ENCODE measurements at places on chromosomes 11 and 22.

GRCh38 chr22:27251563-27251962, 550.0 kb downstream of the MN1 start:
- peak; percentile 4 for DNase-seq

- peak; percentile 38 for DNase-seq
Measured at GRCh38 chr11:10770626-10771254, 19.7 kb downstream of the CTR9 start.

- DNase-seq = no peak
Measured at GRCh38 chr11:33777906-33778305, 3.6 kb upstream of the FBXO3 start.

- no peak for DNase-seq
Measured at GRCh38 chr11:72582206-72583176, 91.7 kb downstream of the PDE2A start.

- no peak for DNase-seq
Measured at GRCh38 chr11:28627690-28628255, 519.6 kb downstream of the METTL15 start.

GRCh38 chr11:24295360-24295759, 201.5 kb upstream of the LUZP2 start:
- DNase-seq = no peak

DNA sequence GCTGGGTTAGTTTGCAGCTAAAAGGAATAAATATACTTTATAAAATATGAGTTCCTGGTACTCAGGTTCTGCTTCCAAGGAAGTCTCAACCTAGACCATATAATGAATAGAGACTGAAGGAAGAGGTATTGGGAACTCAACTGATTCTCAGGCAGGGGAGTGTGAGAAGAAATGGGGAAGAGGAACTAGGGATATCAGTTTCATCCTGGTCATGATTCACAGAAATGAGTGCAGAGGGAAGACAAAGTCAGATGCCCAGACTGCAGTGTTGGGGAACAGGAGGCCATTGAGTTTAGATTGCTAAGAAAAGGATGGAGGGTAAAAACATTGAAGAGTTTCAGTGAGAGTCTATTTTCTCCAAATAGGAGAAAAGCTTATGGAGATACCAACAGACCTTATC, 28.8 kb downstream of the PLAAT5 start:
- no peak for DNase-seq

GRCh38 chr11:31822175-31822926, 11.2 kb upstream of the PAX6 start:
- no peak for DNase-seq

DNA sequence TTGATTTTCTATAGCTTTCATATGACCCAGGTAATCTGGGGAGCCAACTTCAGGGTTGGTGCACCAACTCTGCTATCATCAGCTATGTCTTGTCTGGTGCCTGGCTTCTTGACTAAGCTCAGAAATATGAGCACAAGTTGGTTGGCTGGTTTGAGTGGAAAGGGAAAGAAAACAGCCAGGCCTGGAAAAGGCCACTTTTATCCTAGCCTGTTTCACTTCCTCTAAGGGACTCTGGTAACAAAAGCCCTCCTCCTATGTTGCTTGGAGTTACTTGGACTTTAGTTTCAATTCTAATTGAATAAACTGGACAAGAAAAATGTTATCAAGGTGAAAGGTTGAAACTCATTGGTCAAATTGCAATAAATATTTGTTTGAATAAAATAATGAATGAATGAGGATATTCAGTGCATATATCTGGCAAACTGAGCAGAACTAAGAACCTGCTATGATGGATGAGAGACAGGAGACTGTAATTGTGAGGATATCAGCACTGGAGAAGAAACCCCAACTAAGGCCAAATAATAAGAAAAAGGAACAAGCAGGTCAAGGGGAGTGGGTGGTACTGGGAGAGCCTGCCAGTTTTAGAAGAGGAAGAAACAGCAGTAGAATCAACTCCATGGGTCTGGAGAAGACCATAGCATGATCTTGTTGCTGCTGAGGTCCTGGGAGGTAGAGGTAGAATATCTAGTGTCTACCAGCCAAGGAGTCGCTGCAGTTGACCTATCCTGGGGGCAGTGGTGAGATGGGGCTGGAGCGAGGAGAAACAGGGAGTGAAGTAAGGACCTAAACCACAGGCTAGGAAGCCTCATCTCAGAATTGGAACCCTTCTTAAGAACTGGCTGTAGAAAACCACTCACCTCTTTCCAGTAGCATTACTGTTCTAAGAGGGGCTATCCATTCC, 8.2 kb downstream of the ROBO4 start:
- no peak for DNase-seq

DNA sequence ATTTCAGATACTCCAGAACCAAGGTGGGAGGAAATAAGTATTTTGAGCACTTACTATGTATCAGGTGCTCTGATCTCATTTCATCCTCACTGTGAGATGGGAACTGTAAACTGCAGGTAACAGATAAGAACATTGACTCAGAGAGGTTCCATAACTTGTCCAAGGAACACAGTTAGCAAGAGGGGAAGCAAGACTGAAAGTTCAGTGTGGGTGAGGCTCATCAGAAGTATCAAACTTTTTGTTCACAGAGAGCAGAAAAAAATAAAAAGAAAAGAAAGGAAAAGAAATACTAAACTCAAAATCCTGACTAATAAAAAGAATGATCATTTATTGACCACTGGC, 37.1 kb downstream of the RAB30 start:
- no peak for DNase-seq

DNA sequence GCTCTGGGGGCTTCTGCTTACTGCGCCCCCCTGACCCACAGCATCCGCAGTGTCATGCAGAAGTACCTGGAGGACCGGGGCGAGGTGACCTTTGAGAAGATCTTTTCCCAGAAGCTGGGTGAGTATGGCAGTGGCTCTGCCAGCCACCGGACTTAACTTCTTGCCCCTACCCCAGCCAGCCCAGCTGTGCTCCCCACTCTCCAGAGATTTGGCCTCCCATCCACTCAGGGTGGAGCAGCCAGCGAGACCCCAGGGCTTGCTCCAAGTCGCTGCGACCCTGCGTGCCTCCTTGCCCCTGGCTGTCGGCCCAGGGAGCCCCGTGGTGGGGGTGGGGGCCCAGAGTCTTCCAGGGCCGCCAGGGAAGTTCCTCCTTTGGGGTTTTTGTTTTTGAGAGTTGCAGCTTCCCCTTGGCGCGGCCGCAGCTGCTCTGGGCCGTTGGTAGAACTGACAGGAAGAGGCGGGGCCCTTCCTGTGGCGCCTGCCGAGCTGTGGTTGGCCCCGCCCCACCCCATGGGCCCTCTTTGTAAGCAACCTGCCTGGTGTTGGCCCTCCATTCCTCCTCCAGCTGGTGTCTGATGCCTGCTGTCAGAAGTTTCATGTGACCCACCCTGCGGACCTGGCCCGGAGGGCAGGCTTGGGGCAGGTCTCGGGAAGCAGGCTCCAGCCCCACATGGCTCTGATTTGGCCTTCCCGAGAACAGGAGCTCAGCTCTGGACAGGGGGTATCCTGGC, 11.1 kb downstream of the GRK2 start:
- DNase-seq = peak; percentile 87

- DNase-seq = no peak
Measured at GRCh38 chr11:45366619-45367190, 80.6 kb upstream of the SYT13 start.

DNA sequence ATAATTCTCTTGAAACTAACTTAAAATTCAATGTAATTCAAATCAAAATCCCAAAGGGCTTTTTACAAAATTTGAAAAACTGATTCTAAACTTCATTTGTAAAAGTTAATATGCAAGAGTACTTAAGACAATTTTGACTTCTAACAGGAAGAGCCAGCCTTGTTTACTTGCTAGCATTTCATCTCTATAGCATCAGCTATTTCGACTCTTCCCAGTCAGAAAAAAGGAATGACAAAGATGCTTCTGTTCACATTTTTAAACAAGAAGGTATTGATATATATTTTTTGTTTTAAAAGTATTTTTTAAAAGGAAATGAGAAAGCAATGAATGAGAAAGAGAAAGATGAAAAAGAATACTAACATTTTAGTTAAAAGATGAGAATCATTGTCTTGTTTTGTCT, 16.4 kb downstream of the SLN start:
- no peak for DNase-seq

GRCh38 chr11:70175236-70175698, 27.8 kb upstream of the FADD start:
- no peak for DNase-seq

GRCh38 chr11:19864141-19865140, 151.8 kb downstream of the NAV2 start:
- DNase-seq = no peak

DNA sequence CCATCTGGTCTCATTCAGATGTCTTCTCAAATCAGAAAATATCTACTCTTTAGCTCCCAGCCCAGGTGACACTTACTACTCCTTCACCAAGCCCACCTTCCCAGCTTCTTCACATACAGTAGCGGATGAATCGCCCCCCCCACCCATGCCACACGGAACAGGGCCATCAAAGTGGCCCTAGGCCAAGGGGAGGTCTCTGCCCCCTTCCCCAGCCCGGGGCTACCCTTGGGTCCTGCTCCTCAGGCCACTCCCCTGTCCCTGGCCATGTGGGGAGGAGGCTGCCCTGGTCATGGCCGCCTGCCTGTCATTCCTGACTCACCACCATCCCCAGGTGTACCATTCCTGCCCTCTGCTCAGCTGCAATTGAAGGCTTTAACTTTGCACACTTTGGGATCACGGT, 142.8 kb downstream of the NECTIN1 start:
- no peak for DNase-seq

DNA sequence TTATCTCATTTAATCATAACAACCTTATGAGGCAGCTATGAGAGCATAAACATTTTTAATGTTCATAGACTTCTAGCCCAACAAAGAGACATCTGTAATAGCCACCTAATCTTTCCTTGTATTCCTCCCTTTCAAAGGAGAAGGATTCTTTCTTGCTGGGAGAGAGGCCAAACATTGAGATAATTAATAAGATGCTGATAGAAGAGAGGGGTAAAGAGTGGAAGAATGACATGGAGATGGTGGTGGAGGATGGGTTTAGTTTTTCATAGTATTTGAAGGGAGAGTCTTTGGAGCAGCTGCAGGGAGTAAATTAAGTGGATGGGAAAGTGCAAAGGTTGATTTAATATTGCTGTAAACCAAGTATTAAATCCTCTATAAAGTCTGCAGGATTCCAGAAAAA, 57.9 kb downstream of the ARL14EP start:
- DNase-seq = no peak

DNA sequence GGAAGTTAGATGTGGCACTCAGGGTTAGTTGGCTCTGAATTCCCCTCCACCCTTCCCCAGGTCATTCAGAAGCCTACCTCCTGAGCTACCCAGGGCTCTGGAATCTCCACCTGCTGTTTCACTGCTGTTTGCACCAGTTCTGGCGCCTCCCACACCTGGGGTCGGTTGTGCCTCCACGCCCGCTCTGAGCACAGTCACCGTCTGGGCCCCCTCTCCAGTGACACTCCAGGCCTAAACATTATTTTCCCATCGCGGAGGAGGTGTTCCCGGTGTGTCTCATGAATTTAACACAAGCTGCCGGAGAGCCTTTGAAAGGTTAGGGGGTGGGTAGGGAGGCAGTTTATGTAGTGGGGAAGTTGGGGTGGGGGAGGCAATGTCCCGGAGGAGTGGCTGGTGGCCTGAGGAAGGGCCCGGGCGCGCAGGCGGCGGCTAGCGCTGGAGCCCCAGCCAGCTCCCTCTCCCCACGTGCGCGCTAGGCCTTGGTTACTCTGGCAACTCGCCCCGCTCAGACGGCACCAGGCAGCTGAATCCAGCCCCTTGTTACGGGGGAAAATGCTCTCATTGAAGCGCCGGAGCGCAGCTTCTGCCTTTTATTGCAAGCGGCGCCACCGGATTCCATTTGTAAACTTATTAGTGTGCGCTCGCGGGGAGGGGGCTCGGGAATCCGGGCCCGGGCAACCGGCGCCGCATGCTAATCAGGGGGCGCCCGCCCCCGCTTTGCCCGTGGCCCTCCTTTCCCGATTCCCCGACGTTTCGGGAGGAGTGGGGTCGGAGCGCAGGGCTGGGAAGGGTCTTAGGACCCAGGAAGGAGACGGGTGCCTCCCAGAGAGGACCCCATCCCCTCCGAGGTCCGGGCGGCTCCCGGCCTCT, 52.4 kb downstream of the GRIK4 start:
- no peak for DNase-seq

DNA sequence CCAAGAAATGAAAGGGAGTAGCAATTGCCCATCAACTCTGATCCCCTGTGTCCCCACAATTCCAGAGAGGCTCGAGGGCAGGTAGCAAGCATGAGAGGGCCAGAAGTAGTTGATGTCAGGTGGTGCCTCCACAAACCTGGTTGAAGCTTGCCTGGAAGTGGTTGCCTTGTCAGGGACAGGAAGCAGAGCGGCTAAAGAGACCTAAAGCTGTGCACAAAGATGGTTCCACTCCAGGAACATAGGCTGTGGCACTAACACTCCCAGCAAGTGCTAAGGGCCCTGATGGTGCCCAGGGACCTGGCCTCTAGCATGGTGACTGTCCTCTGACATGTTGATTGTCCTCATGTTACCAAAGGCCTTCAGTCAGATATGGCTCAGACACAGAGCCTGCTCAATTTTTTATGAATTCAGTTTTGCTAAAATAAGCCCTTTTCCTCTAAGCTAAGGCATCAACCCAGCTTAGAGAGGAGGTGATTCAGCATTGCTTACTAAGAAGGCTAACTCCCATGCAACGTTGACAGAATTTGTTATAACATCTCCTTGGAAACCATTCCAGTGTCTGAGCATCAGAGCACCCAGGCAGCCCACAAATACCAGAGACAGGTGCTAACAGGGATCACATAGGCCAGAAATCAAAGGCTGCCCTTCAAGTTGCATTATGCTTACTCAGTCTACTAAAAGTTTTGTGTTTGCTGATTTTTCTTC, 196.3 kb upstream of the ARHGAP20 start:
- no peak for DNase-seq

DNA sequence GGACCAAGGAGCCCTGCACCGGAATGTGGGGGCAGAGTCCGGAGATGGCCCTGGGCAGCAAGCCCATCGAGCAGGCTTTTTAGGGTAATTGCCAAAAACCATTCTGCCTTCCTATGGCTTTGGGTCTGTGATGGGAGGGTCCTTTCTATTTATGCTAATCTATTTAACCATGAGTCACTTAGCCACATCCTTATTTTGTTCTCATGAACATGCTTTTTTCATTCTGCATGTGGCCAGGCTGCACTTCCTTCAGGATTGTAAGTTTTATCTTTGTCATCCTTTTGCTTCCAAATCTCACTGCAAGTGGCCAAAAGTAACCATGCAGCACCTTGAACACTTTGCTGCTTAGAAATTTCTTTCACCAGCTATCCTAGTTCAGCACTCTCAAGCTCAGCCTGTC, 88.3 kb downstream of the EFCAB6 start:
- no peak for DNase-seq

- no peak for DNase-seq
Measured at GRCh38 chr22:49011379-49011768, 816.3 kb downstream of the BRD1 start.

GRCh38 chr11:116813781-116814471, 9.2 kb downstream of the APOA4 start:
- DNase-seq = no peak
